HFFc6 (cell line): ENCODE measurements at places on chromosomes 12 and 14. TPM values are rescaled to one million over a fixed set of nuclear protein-coding genes. Genes with fewer than 3 reads are reported as not detected.

The DAO gene
- not detected in 3 replicates for total RNA-seq

- DNase-seq, result peak; percentile 49
Observed at GRCh38 chr14:23147676-23148075, 28.6 kb upstream of the CEBPE start.

- DNase-seq, result no peak
Observed at GRCh38 chr14:74669256-74669655, 43.6 kb downstream of the AREL1 start.

DNA sequence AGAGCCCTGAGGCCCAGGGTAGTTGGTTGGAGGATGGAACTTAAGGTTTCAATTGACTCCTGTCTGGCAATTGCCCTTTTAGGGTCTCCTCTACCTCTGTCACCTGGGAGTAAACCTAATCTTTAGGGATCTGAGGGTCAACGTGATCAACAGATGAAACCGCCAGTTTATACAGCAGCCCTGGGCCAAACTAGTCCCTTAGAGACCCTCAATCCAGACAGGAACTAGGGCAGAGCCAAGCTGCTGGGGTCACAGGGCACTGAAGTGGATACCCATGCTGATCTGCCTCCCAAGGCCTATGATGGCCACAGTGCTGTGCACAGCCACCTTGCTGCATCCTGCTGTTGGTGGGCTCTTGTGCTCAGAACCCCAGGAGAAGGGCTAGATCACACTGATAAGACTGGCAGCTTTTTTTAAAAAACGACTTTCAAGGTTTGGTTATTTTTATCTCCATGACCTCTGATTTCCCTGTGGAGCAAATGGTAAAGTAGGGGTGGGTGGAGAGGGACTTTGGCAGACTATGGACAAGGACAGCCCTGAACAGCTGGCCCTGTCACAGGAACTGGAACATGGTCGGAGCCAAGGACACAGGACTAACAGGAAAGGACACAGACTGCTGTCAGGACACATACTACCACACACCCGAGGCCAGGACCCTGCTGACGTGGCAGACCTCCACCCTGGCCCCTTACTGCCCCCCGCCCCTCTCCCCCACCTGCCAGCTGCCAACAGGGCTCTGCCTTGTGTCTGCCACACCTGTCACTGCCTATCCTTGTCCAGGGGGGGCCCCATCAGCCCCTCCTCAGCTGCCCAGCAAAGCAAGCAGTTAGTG lies 474 bp downstream of the FITM1 start:
- DNase-seq, result no peak

- no peak for DNase-seq
Observed at GRCh38 chr12:42213023-42213422, 25.0 kb downstream of the YAF2 start.

DNA sequence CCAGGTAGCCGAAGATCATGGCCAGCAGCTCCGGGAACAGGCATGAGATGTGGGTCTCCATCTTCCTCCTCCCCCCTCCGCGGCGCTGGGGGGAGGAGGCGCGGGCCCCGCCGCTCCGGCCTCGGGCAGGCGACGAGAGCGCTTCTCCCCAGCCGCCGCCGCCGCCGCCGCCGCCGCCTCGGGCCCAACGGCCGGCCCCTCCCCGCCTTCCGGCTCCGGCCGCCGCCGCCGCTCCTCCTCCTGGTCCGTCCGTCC lies 448 bp downstream of the FBXL14 start:
- DNase-seq, result no peak

DNA sequence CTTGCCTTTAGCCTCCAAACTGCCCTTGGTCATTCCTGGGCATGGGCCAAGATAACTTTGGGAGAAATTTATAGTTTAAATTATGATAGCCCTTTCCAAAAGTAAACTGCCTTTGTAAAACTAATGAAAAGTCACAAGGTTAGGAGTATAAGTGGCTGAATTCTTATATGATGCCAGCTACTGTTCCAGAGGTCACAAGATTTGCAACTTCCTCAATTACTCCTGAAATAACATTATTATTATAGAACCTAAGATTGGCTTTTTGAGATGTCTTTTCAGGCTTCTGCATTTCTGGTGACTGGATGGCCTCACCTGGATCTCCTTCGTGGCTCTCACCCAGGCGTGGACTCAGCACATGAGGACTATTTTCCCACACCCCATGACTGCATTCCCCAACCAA lies 55.0 kb downstream of the OSBPL8 start:
- no peak for DNase-seq

The PRB2 gene
- not detected in 3 replicates for total RNA-seq

DNA sequence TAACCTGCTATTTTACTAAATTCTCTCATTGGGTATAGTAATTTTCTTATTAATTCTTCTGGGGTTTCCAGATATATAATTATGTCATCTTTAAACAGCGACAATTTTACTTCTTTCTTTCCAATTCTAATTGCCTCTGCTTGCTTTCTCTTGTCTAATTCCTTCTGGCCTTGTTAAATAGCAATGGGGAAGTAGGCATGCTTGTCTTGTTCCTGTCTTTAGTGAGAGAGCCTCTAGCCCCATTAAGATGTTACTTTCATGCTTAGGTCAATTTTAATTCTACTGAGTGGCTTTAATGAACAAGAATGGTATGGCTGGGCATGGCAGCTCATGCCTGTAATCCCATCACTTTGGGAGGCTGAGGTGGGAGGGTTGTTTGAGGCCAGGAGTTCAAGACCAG lies 31.7 kb downstream of the LRTM2 start:
- DNase-seq, result no peak

DNA sequence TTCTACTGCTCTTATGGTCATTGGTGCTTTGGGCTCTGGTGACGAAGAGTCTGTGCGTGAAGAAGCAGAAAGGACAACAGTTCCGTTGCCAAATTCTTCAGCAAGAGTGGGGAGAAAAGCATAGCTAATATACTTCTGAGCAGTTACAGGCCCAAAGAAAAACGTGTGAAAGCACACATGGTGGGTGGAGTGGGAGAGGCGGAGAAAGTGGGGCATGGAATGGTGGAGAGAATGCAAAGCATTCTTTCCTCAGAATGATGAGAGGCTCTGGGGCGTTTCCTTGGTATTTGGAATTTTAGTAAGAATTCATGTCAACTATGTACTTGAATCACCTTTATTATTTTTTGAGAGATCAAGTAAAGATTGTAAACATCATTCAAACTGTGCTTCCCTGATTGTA lies 396.1 kb downstream of the NAV3 start:
- no peak for DNase-seq

The SSPN gene
- 10.5 to 15.6 TPM (median 11.5 TPM) in 3 replicates for total RNA-seq

GRCh38 chr14:81396113-81396512 lies 4.0 kb downstream of the STON2 start:
- DNase-seq, result no peak

DNA sequence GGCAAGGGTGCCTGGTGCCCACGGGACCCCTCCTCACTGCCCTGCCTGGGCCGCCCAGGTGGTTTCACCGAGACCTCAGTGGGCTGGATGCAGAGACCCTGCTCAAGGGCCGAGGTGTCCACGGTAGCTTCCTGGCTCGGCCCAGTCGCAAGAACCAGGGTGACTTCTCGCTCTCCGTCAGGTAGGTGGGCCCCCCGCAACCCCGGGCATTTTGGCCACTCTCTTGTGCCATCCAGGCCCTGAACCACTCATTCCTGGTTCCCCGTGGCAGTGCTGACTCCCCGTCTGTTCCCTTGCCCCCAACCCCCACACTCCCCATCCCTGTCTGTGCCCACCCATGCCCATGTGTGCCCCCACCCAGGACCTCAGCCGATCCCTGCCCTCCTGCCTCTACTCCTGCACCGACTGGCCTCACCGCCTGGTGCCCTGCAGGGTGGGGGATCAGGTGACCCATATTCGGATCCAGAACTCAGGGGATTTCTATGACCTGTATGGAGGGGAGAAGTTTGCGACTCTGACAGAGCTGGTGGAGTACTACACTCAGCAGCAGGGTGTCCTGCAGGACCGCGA lies 480 bp downstream of the PTPN6 start:
- no peak for DNase-seq

DNA sequence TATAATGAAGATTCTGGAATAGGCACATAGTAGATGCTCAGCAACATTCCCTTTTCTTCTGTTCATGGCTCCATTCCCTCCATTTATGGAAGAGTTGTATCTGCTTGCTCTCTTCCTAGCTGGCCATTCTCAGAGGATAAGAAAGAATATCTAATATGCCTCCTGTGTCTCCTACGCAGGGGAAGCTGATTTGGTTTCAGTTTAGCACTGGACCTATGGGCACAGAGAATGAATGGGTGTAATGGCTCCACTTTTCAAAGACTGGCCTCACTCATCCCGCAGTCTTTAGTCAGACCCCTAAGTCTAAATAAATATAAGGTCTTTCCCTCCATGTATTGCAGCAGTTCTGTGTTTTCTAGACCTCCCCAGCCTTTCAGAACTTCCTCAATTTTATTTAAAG lies 2.0 kb downstream of the PKP2 start:
- no peak for DNase-seq

GRCh38 chr14:58822856-58823255 lies 185.1 kb downstream of the DACT1 start:
- DNase-seq, result no peak

DNA sequence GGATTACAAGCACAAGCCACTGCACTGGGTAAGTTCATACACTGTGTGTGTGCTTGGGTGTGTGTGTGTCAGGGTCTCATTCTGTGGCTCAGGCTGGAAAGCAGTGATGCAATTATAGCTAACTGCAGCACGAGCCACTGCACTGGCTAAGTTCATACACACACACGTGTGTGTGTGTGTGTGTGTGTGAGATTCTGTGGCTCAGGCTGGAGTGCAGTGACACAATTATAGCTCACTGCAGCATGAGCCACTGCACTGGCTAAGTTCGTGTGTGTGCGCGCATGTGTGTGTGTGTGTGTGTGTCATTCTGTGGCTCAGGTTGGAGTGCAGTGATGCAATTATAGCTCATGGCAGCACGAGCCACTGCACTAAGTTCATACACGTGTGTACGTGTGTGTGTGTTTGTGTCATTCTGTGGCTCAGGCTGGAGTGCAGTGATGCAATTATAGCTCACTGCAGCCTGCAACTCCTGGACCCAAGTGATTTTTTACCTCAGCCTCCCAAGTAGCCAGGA lies 85.4 kb downstream of the HECTD1 start:
- no peak for DNase-seq

DNA sequence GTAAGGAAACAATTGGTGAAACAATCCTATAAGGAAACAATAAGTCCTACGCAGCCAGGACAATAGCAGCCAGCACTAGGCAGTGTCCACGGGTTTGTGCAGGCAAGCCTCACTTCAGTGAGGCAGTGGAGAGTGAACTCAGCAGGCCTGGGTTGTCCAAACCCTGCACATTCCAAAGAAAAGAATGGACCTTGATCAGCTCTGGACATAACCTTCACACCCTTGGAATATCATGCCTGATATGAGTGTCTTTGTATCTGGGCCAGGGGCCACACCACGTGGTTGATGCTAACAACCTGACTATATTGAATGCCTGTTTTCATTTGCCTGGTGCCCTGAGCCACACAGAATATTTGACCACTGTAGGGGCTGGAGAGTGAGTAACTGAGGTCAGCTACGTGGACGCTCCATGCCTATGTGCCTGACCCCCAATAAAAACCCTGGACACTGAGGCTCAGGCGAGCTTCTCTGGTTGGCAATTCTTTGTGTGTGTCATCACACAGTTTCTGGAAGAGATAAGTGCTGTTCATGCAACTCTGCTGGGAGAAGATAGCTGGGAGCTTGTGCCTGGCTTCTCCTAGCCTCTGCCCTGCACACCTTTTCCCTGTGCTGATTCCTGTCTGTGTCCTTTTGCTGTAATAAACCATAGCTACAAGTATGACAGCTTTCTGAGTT lies 81.4 kb upstream of the NCOR2 start:
- DNase-seq, result no peak

GRCh38 chr14:42023452-42023851 lies 416.8 kb downstream of the LRFN5 start:
- no peak for DNase-seq

DNA sequence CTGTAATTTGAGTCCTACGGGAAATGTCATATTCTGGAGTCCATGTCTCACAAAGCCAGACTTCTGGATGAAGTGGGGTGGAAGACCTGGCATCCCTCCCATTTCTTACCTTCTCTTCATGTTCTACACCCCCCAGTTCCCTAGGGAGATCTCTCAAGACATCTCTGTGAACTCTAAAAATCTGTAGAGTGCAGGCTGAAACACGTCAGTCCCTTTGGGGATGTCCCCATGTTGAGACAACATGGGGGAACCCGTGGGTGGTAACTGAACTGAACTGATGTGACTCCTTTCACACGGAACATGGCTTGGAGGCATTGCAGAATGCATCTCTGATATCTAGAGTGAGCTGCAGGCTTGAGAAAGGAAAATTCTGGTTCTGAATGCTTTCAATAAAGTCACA lies 15.2 kb downstream of the SERPINA12 start:
- DNase-seq, result no peak
